Fibroblast of skin of right biceps (primary cell): ENCODE measurements at places on chromosomes 3 and 15.

- DNase-seq = no peak
Measured at GRCh38 chr3:143311096-143311495, 191.5 kb downstream of the CHST2 start.

GRCh38 chr15:38212729-38213351 is 39.8 kb upstream of the SPRED1 start:
- no peak for DNase-seq

DNA sequence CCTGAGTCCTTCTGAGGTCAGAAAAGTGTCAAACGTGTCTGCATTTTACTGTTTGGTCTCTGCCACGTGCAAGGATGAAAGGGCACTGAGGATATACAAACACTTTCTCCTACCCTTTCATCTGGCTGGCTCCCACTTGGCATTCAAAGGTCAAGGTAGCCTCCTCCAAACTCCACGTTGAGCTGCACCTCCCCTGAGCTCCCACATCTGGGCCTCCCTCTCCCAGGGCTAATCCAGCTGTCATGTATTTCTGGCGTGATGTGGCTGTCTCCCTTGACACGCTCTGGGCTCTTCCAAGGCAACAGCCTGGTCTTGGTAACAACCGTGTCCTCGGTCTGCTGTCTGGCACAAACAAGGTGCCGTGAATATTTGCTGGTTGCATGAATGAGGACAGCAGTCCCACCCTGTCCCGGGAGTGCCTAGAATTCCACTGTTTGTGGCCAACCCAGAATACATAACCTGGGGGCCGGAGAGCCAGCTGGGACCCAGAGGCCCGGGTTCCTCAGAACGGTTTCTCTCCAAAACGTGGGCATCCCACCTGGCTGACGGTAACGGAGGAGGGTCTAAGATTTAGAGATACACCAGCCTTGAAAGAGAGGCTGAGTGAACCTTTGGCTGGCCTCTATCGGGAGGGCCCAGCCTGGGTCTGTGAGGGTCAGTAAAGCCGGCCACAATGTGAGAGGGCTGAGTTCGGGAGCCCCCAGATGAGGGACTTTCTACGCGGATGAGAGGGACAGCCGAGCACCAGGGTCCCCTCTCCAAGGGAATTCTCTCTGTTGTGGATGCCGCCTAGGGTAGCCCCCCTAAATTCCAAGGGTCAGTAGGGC is 767 bp downstream of the GLT8D1 start:
- DNase-seq = peak; percentile 29

GRCh38 chr3:162842549-162843216 is 1346.1 kb downstream of the OTOL1 start:
- DNase-seq = no peak

GRCh38 chr15:26945046-26945445 is 25.9 kb upstream of the GABRG3 start:
- DNase-seq = no peak

DNA sequence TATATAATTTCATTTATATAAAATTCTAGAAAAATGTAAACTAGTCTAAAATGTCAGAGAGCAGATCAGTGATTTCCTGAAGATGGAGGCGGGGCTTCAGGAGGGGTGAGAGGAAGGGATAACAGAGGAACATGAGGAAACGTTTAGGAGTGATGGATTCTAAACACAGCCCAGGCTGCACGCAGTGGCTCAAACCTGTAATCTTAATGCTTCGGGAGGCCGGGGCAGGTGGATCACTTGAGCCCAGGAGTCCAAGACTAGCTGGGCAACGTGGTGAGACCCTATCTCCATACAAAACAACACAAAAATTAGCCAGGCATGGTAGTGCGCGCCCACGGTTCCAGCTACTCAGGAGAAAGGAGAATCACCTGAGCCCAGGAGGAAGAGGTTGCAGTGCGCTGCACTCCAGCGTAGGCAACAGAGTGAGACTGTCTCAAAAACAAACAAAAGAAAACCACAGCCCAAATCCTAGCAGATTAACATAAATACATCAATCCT is 18.0 kb upstream of the IQCF1 start:
- DNase-seq = no peak

DNA sequence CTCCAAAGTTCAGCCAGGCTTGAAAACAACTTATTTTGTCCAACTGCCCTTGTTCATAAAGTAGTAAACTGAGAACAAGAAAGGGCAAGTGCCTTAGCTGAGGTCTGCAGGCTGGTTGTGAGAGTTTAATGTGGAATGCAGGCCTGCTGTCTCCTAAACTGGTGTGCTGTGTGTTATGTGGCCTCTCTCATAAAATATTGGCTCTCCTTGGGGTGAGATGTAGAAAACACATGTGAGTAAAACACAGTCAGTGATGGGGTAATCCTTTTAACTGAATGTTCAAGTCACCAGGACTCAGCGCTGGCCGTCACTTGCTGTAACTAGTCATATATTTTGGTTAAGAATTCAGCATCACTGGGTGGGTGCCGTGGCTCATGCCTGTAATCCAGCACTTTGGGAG is 7.1 kb upstream of the ST6GAL1 start:
- no peak for DNase-seq

GRCh38 chr3:76352051-76352450 is 566.7 kb upstream of the ZNF717 start:
- no peak for DNase-seq

DNA sequence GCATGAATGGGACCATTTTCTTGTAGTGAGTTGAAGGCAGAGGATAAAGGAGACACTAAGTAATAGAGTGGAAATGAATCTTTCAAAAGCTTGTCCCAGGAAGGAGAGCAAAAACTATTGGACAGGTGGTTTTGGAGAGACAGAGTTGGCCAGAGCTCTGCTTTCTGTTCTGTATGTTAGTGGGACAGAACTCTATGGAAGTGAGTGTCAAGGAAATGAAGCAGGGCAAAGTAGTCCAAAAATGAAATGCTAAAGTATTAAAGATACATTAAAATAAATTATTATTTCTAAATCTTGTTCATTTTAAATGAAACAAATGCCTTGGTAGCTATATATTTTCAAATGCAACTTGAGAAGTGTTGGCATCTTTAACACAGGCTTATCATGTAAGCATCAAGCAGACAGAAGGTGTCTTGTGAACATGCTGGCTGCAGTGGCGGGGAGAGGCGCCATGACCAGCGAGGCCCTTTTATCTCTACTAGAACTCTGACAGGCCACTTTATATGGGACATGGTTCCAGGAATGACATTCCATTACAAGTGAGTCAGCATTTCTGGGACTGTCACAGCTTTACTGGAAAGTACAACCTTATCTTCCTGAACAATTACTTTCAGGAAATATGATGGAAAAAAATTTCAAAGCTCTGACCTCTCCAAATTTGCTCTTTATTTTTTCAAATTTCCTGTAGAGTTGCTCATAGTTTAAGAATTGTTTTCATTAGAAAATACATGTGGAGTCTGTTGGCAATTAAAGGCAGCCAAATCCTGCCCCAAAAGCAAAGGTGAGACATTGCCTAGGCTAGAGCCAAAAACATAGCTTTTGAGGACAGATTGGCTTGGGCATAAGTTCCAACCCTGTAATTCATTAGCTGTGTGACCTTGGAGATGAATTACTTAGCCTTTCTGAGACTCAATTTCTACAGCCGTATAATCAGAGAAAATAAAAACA is 106.5 kb downstream of the ECT2 start:
- DNase-seq = peak; percentile 63

- DNase-seq = no peak
Measured at GRCh38 chr15:78624651-78625590, 4.1 kb upstream of the CHRNA3 start.
